ENCODE measurements at places on chromosomes 13 and 19.

DNA sequence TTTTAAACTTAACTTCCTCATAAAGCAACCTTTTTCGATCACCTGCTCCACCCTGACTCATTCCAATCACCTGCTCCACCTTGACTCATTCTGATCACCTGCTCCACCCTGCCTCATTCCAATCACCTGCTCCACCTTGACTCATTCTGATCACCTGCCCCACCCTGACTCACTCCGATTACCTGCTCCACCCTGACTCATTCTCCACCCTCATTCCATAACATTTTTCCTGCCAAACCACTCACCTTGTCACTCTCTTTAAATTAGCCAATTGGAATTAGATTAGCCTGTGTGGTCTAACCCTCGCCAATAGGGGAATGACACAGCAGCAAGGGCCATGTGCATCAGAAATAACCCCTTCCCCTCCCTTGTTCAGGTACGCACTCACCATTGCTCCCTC lies 31.9 kb upstream of the ZNF83 start:
- DNase-seq: no peak

- DNase-seq: no peak
Observed at GRCh38 chr19:49844138-49845095, 6.5 kb upstream of the PTOV1 start.

GRCh38 chr19:3187662-3188511 lies 2.2 kb downstream of the NCLN start:
- no peak for DNase-seq

GRCh38 chr13:35723821-35724220 lies 247.3 kb upstream of the MAB21L1 start:
- DNase-seq: no peak

DNA sequence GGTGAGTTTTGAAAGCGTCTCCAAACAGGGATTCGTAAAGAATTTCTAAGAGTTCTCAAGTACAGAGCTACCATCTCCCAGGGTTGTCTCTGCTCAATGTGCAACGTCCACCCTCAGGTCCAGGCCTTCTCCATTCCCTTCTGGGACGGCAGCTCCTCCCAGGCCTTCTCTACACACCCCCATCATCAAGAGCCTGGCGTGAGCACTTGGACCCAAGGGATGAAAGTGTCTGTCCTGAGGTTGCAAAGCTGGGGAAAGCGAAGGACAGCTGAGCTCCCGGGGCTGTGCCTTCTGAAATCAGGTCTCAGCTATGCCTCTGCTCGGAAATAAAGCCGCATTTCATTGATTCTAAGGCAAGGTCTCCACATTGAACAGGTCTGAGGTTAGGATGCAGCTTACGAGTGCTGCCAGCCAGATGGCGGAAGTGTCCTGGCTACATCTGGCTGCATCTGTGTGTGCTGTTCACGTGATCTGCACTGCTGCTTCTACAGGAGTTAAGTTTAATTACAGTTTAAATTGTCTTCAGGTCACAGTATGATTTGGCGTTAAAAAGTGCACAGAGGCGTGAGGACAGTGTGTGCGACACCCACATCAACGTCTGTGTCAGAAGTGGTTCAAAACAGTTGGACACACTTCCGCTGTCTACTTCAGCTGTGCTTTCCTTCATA lies 27.0 kb upstream of the MIER2 start:
- no peak for DNase-seq

DNA sequence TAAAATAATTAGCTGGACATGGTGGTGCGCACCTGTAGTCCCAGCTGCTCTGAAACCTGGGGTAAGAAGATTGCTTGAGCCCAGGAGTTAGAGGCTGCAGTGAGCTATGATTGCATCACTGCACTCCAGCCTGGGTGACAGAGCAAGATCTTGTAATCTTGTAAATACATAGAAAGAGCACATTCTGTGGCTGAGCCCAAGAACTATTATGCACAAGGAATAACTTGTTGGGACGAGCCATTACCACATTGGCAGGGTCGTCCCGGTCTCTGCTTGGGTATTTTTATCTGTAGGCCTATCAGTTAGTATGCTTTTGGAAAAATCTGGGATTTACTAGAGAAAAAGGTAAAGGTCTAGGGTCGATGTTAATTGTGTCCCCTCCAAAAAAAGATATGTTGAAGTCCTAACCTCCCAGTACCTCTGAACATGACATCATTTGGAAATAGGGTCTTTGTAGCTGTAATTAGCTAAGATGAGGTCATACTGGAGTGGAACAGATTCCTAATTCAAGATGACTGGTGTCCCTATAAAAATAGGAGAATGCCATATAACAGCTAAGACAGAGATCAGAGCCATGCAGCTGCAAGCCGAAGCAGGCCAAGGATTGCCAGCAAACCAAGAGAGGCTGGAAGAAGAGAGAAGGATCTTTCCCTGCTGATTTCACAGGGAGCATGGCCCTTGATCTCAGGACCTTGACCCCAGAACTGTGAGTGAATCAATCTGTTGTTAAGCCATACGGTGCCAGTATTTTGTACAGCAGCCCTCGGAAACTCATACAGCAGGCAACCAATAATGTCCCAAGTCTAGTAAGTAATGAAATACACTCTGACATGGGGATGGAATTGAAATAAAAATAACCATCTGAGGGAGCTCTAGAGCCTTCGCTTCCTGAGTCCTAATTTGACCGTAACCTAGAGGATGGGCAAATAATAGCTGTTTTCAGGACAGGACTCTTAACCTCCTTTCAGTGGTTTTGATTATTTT lies 77.0 kb downstream of the TM9SF2 start:
- peak; percentile 38 for DNase-seq

DNA sequence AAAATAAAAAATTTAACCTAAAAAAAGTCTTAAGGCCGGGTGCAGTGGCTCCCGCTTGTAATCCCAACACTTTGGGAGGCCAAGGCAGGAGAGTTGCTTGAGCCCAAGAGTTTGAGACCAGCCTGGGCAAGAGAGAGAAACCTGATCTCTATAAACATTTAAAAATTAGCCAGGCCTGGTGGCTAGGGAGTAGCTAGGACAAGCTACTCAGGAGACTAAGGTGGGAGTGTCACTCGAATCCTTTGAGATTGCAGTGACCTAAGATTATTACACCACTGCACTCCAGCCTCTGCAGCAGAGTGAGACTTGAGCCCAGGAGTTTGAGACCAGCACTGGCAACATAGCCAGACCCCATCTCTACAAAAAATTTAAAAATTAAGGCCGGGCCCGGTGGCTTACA lies 1.1 kb downstream of the CCDC97 start:
- no peak for DNase-seq

- DNase-seq: no peak
Observed at GRCh38 chr19:30590596-30591229, 218.5 kb downstream of the ZNF536 start.

DNA sequence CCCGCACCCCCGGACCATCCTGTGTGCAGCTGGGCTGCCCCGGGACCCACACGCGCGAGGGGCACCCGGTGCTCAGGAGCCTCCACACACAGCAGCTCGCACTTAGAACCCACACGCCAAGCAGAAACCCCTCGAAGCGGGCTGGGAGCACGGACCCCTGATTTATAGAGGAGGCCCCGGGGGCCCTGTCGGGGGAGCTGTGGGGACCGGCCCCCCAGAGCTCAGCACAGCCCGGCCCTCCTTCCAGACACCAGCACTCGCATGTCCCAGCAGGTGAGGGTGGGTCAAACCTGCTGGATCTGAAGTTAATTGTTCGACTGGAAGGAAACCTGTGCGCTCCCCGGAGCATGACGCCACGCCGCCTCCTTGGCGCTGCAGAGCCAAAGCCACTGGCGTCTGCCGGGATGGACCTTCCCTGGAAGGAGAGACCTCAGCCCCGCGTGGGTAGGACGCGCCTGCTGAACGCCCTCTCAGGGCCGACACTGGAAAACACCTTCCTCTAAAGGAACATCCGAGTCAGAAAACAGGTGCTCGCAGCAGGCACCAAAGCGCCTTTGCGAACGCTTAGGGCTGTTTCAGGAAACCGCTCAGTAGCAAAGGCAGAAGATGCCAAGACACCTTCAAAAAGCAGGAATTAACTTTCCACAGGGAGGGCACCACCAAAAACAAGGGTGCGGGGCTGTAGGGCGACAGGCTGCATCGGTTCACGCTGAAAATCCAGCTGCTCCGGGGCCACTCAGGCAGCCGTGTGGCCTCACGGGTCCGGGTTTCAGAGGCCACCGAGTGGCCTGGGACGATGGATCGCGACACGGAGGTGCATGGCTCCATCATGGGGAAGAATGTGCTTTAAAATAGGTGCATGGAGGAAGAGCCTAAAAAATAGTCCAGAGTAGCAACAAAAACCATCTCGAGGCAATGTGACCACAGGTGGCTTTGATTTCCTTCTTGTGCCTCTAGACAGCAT lies 37.8 kb upstream of the GRTP1 start:
- DNase-seq: no peak

DNA sequence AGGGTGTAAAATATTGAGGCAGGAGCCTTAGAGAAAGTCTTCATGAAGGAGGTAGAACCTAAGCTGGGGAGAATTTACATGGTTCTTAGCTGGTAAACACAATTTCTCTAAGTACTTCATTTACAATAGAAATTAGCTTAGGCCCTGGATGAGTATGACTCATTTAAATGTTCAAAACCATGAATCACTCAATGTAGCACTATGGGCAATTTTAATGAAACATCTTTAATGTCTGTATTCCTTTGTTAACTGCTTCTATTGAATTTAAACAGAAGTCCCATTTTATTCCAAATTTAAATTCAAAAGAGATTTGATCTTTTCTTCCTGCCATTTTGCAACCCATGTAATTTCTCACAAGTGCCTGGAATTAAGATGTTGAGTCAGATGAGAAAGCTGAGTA lies 252.1 kb downstream of the RFC3 start:
- DNase-seq: no peak

DNA sequence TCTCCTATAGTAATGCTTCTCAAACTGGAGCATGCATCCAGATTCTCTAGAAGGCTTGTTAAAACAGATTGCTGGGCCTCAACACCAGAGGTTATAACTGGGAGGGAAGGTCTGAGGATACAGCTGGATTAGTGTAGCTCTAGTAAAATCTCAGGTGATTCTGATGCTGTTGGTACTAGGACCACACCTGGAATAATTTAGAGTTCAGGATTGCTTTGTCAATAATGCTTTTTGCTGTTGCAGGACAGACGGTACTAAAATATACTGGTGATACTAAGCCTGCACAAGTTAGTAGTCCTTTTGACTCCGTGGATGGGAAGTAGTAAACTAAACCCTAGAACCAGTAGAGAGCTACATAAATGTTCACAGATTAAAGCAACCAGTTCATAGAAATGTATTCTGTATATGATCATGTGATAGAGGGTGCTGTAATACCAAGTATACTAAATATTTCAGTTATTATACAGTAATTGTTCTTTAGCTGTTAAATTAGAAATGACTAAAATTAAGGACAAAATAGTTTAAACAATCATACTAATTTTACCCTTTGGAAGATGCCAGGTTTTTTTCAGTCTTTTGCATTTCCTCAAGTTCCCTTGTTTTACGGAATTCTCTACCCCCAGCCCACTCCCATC lies 258.2 kb upstream of the STARD13 start:
- peak; percentile 51 for DNase-seq

- DNase-seq: peak; percentile 9
Observed at GRCh38 chr13:97120346-97120745, 101.8 kb upstream of the MBNL2 start.

DNA sequence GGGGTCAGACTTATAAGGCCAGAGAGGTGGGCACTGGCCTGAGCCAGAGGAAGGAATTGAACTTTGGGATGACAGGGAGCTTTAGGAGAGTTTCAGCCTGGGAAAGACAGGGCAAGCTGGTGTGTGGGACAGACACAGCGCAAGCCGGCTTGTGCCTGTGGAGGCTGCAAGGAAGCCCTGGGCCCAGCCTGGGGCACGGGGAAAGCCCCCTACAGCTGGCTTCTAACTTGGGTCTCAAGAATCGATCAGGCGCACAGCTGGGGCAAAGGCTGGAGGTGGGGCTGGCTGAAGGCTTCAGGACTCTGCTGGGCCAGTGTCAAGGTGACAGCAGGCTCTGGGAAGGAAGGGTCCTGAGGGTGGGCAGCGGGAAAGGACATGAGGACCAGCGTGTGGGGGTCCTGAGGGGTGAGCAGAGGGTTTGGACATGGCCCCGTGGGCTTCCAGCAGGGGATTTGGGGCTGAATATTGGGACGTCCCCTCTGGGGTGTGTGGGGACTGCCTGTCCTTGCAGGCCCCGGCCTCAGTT lies 3.0 kb downstream of the PTOV1 start:
- DNase-seq: no peak

- DNase-seq: no peak
Observed at GRCh38 chr13:109157275-109157674, 527.9 kb downstream of the MYO16 start.

GRCh38 chr19:30969591-30969990 lies 379.6 kb downstream of the TSHZ3 start:
- no peak for DNase-seq

DNA sequence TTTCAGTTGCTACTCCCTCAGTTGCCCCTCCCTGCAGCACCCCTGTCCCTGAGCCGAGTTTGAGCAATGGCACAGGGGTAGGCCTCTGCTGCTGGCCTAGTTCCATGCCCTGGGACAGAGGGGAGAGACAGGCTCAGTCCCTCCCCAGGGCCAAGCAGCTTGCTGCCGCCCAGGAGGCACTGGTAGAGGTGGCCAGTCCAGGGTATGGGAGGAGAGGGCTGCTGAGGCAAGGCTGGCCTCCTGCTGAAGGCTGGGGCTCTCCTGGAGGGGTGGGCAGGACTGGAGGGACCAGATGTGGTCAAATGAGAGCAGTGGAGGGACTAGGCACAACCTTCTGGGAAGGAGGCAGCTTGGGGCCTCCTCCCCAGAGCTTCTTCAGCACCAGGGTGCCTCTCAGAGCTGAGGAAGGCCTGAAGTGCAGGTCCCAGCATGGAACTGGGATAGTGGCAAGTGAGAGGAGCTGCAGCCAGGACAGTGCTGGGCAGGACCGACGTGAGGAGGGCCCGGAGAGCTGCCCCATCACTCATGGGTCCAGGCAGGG lies 29.8 kb upstream of the VSTM2B start:
- no peak for DNase-seq

DNA sequence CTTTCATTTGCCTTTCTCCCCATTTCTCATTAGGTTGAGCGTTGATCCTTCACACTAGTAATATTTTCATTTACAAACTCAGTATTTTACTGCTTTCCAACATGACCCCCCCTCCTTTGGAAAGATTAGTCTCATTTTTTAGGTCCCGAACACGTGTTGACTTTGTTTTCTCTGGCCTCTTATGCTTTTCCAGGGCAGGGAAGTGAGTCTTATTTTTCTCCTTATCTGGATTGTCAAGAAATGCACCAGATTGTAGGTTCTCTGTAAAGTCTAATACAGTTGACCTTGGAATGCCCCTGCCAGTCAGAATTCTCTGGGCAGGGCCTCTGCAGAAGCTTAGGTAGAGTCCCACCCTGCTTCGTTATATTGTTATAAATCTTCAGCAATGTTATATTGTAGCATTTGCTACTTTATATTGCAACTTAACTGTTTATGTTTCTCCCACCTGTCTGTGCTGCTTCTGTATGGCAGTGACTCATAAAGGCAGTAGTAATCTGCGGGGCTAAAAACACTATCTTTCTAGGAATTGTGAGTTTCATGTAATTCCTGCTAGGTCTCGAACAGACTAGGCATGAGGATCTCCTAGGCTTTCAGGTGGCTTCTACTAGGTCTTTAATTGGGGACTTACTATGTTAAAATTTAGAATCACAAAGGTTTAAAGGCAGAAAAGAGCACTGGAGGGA lies 2.0 kb downstream of the TDRD3 start:
- DNase-seq: peak; percentile 32

Data from erythroblast (primary cell).